ENCODE measurements at places on chromosomes 3 and 15. TPM values are rescaled to one million over a fixed set of nuclear protein-coding genes. Genes with fewer than 3 reads are reported as not detected.

C2CD4A gene
- 0.67 TPM for total RNA-seq

LRRN1 gene
- 7.1 TPM for total RNA-seq

TRAT1 gene
- 2.4 TPM for total RNA-seq

GABRG3 gene
- not detected for total RNA-seq

CCDC39 gene
- 5.1 TPM for total RNA-seq

CILP gene
- total RNA-seq = 0.89 TPM

SLC51B gene
- total RNA-seq = 3.0 TPM

TTLL13 gene
- 1.4 TPM for total RNA-seq
